ENCODE measurements at places on chromosomes 6 and 20. TPM values are rescaled to one million over a fixed set of nuclear protein-coding genes. Genes with fewer than 3 reads are reported as not detected.

GRCh38 chr20:21514553-21515251 lies 838 bp upstream of the NKX2-2 start:
- no peak for DNase-seq
- no peak overlapping the region for H3K27ac ChIP-seq
- H3K4me1 ChIP-seq, result no peaks in the 10 kb centered on the region
- peaks cover 21% of the 10 kb centered on the region for H3K27me3 ChIP-seq
- H3K4me3 ChIP-seq, result no peak overlapping the region

FAXC gene
- total RNA-seq, result not detected

FAM162B gene
- total RNA-seq, result not detected

RAET1L gene
- total RNA-seq, result not detected

DNA sequence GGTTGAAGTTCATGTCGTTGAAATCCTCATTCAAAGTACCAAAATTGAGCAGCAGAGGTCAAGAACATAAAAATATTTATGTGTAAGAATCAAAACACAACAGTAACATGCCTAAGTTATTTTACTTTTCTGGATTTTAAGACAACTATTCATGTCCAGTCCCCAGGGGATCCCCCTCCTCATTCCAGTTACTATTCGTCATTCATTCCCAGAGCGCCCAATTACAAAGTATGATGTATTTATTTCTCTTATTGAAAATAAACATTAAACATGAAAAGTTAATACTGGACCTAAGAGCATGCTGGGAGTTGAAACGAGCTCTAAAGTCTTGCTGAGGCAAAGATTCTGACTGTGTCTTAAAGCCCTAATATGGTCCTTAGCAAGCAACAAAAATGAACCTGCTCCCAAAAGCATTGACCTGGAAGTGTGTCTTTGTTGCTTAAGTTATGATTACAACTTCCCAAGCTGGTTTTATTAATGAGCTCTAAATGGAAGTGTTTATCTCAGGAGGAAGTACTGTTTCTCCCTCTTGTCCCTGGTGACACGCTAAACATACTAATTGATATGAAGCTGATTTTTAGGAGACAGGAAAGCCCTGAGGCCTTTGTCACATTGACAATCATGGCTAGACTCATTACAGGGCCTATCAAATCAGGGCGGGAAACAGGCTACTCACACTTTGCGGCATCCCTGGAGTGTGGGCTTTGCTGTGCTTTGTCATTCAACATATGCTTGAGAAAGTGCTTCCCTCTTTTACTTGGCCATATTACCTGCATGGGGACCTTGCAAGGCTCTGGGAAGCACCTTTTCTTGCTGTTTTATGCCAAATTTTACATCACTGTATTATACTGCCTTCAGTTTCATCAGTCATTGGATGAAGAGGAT lies 192.2 kb upstream of the DTNBP1 start:
- no peak for DNase-seq
- no peak overlapping the region for H3K4me3 ChIP-seq
- no peaks in the 10 kb centered on the region for H3K36me3 ChIP-seq
- no peaks in the 10 kb centered on the region for H3K4me1 ChIP-seq
- no peak overlapping the region for H3K27ac ChIP-seq

Measured in GM12878 (cell line).